Activated CD4-positive, alpha-beta T cell treated with anti-CD3 and anti-CD28 coated beads, Interleukin-2, amount 50 U/mL, for 1 hour (primary cell): ENCODE measurements at places on chromosomes 12 and 14.

DNA sequence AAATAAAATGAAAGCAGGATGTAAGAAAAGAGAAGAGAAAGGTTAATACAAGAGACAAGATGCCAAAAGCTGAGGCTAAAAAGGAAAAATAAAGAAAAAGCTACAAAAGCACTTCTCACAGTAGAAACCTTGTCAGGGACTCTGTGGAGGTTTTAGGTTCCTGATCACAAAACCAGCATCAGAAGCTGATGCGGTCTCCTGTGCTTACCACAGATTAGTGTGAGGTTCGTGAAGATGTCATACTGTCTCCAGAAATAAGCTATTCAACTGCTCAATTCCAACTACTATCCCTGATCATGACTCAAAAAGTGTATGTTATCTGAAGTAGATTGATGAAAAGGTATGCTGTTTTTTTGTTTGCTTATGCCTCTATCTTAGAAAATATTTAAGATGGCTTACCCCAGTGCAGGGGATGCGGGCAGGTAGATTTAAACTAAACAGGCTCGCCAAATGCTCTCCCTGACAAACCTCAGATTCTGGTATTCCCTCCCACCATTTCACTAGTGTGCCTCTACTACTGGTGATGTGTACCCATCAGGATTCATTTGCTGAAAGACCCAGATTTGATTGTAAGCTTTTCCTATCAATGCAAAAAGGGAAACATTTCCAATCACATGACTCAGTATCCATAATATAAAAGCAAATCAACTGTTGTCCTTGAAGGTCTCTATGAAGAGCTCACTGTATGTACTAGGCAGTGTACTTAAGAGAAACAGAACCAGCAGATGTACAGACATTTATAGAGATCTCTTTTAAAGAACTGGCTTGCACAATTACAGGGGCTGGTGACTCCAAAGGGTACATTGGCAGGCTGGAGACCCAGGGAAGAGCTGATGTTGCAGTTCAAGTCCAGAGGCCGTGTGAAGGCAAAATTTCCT is 169.5 kb upstream of the FOXN3 start:
- DNase-seq: no peak

GRCh38 chr14:68922886-68923285 is 56.2 kb downstream of the ACTN1 start:
- DNase-seq: no peak

- no peak for DNase-seq
Observed at GRCh38 chr12:27394676-27395075, 51.9 kb upstream of the SMCO2 start.

DNA sequence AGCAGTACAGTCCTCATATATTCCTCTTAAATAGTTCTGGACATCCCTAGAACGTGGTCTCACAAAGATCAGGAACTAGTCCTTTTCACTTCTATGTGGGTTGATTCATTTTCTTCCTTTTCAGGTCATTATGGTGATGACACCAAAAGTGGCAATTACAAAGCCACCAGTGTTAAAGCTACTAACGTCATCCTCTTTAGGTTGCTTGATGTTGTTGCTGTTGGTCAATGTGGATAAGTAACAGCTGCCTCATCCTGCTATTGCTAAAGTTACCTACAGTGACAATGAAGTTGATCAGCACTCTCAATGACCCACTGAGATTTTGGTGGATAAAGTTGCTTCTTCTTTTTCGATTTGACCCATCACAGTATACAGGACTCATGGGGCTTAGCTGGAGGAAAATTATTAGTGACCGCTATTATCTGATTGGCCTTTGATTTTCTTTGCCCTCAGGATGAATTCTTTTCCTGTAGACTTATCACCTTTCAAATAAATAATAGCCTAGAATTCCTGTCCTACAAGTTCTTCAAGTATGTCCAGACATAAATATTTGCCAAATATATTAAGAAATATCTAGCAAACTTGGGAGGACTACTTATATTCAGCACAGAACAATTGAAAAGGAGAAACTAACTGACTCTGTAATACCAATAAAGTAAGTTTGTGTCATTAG is 54.0 kb upstream of the ATP2B1 start:
- no peak for DNase-seq

DNA sequence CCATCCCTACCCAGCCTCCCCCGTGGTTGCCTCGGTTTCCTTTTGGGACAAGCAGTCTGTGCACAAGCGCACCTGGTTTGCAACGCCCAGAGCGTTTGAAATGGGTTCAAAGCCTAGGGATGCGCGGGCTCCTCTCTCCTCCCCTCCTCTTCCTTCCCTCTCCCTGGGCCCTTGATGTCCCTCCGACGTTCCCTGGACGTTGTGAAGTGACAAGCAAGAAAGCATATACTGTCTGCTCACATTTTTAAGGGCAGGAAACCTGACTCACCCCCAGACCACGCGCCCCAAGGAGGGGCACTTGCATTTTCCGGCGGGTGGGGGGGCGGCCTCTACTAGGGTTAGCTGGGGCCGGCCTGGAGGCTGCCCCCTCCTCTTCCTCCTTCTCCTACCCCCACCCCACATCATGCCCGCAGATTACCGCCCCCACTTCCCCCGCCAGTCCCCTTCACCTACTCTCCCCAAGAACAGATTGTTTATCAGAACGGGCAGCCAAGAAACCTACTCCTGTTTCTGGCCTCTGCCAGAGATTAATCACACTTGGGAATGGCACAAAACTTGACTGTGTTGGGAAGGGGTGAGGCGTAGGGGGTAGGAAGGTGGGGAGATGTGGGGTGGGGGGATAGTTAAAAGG is 9.5 kb upstream of the IRF2BPL start:
- peak; percentile 62 for DNase-seq

DNA sequence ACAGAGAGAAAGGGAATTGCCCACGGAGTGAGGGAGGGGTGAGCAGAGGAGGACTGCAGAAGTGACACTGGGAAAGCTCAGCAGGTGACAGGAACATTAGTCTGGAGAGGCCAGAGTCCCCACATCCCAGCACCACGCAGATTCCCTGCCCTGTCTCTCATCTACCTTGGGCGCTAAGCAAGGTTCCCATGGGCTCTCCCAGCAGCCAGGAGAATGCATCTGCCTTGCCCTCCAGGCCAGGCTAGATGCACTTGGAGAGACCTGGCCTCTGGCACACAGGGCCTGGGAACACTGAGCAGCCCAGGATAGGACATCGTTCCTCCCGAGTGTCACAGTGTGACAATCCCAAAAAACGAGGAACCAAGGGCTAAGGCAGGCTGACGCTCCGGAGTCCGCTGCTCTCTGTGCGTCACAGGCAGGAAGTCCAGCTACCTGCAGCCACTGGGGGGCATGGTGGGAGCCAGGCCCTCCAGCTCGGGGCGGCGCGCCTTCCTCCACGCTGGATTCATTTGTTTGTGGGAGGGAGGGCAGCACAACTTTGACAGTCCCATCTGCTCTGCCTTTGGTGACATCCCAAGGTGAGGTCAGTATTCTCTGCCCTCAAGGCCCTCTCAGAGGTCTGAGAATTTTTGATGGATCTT is 5.4 kb upstream of the NGB start:
- DNase-seq: no peak

DNA sequence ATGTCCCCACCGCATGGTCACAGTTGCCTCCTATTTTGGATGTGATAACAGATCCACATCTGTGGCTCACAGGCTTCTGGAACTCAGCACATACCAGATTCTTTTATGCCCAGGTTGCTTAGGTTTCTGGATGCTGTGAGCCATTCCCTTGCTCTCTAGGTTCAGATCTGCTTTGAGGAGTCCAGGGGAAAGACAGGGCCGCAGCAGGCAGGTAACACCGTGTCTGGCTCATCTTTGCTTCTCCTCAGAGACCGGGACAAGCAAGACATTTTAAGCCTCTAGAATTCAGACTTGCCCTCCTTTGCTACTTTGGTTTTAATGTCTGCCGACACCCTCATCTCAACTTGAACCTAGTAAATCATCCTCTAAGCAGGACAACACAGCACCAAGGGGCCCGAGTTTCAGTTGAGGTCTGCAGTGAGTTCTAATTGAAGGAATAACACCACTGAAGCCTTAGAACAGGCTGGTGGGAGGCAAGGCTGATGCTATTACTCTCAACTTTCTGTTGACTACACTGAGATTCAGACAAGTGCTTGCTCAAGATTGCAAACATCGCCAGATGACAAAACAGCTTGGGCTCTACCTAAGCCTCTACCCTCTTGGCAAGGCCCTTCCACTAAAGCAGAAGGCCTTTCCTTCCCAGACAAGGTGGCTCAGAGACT is 55.3 kb downstream of the MDM2 start:
- DNase-seq: no peak

GRCh38 chr12:113077859-113078255 is 21.3 kb downstream of the DTX1 start:
- no peak for DNase-seq

DNA sequence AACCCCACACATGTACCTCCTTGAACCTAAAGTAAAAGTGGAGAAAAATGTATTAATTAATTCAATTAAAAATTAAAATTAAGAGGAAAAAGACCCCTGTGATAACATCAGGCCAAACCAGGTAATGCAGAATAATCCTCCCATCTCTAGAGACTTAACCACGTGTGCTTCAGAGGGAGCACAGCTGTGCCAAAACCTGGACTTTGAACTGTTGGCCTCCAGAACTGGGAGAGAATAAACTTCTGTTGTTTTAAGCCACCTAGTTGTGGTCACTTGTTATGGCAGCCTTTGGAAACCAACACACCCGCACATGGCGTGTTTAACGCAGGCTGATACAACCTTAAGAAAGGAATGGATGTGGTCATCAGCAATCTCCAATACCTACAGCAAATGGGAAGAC is 23.8 kb downstream of the OAS2 start:
- DNase-seq: no peak
